ENCODE measurements at places on chromosomes 16 and 17.

DNA sequence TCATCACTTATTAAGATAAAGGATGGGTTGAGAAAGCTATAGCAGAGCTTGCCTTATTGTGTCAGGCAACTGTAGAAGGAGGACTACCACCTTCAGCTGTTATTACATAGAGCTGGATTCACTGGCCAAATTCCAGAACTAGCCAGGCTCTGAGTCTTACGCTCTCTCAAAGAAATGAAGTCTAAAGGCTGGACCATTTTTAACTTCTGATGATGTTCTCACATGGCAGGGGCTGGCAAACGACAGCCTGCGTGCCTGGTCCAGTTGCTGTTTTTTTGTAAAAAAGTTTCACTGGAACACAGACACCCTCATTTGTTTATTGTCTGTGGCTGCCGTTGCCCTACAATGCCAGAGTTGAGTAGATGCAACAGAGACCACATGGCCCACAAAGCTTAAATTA lies 21.2 kb downstream of the TRAF4 start:
- DNase-seq = no peak

- DNase-seq = no peak
These were observed 60.6 kb downstream of the XPO6 start for GRCh38 chr16:28151180-28151579.

DNA sequence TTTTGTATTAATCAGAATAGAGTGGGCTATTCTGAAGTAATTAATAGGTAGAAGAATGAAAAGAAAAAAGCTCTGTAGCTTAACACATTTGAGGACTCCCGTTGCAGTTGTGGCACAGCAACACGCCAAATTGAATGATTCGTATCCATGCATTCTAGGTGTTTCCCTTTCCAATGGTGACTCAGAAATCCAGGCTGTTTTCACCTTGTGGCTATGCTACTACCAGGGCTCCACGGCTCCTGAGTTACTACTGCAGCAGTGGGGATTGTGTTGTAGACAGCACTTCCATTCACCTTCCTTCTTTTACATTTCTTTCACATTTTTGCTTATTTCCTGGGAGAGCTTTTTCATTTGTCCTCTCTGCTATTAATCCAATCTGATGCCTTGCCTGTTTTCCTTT lies 1616.4 kb downstream of the CDH8 start:
- no peak for DNase-seq

DNA sequence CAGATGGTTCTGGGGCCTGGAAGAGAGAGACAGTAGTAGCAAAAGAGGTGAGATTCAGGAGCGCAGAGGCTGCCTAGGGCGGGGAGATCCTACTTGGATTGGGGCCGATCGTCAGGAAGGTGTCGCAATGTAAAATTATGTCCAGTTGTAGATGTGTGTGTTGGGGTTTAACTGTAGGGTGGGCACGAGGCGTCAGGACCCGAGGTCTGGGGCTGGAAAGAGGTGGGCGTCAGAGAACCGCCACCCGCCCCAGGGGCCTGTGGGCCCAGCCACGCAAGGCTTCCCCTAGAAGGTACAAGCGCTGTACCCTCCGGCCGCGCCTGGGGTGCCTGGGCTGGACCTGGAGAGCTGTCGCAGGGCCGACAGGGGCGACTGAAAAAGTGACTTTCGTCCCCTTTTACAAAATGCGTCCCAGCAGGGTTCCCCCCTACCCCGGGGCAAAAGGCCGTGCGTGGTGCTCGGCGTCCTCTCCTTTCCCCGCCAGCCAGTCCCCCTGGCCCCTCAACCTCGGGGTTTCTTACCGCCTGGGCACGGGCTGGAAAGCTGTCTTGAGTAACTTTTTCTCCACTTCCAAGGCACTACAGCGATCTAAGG lies 2.8 kb downstream of the IRX3 start:
- DNase-seq = no peak

DNA sequence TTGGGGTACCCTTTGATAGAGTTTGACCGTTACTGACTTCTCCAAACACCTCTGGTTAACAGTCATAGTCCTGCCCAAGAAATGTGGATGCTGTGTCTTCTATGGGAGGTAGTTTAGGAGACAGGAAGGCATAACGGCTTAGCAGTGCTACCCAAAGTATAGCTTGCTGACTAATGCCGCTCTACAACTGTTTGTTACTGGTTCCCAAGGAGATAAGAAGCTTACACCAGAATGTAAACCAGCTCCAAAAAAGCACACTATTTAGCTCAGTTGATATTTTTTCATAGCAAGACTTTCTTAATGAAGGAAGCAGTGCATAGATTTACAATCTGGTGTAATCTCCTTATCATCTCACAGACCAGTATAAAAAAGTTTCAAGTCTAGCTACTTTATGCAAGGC lies 95.7 kb downstream of the HS3ST3B1 start:
- DNase-seq = peak; percentile 29

GRCh38 chr16:75011634-75012307 lies 12.9 kb downstream of the ZNRF1 start:
- DNase-seq = peak; percentile 10

DNA sequence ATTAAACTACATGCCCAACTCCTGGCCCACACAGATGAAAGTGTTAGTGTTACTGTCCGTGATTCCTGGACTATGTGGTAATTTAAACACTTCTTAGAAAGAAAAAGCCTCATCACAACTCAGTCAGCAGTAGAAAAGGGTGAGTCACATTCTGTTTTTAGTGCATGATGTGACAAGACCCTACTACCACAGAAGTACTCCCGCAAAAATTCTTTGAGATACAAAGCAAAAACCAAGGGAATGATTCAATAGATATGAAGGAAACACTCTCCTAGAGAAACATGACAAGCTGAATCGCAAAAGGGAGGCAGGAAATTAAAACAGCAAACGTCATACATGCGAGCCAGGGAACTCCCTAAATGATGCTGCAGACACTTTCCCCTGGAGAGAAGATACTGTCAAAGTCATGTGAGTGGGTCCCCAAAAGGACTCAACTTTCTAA lies 14.4 kb downstream of the SNN start:
- no peak for DNase-seq

DNA sequence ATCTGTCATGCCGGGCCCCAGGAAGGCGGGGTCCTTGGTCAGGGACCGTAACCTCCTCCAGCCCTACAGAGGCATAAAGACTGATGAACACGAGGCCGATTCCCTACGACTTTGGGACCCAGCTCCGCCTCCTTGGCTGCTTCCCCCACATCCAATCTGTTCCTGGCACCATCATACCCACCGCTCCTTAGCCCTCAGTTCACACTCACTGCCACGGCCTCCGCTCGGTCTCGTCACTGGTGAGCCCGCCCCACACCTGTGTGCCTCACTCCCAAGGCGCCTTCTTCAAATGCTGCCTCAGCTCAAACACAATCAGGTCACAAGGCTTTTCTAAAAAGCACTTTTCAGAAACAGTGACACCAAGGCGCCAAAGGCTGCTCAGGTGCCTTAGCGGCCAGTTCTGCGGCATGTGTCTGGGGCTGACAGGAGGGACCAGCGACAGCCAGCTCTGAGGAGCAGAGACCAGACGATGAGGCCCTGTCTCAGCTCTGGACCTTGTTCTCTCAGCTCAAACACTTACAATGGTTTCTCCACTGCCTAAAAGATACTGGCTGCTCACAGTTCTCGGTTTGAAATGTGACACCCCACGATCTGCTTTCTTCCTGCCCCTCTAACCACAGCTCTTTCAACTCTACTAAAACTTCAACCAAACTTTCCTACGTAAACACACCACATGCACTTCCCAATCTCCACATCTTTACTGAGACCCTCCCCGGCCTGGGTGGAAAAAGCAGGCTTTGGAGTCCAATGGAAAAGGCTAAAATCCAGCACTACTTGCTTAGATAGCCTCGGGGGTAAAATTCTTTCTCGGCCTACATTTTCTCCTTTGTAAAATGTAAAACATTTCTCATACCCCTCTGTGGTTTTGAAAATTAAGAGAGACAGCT lies 33.2 kb downstream of the CYB5D2 start:
- DNase-seq = peak; percentile 14

GRCh38 chr16:4780235-4780634 lies 7.9 kb downstream of the SEPTIN12 start:
- DNase-seq = no peak

- no peak for DNase-seq
These were observed 406.2 kb downstream of the CDH11 start for GRCh38 chr16:64715624-64716023.

GRCh38 chr16:28186752-28187151 lies 25.0 kb downstream of the XPO6 start:
- DNase-seq = no peak

GRCh38 chr17:77437747-77438146 lies 297.0 kb downstream of the SEC14L1 start:
- DNase-seq = no peak

DNA sequence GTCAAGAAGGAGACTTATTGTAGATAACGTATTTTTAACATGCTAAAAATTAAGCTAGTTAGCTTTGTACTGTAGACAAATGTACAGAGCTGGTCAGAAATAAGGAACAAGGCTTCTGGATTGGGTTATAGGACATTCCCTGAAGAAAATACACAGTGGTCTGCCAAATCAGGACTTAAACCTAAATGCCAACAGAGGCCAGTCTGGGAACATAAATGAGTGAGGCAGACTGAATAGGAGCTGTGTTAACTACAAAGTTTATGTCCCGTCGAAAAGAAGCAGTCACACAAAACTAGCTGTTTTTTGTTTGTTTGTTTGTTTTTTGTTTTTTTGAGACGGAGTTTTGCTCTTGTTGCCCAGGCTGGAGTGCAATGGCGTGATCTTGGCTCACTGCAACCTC lies 120.4 kb upstream of the C17orf78 start:
- DNase-seq = peak; percentile 5

GRCh38 chr17:39653662-39654331 lies 11.4 kb upstream of the TCAP start:
- peak; percentile 57 for DNase-seq

DNA sequence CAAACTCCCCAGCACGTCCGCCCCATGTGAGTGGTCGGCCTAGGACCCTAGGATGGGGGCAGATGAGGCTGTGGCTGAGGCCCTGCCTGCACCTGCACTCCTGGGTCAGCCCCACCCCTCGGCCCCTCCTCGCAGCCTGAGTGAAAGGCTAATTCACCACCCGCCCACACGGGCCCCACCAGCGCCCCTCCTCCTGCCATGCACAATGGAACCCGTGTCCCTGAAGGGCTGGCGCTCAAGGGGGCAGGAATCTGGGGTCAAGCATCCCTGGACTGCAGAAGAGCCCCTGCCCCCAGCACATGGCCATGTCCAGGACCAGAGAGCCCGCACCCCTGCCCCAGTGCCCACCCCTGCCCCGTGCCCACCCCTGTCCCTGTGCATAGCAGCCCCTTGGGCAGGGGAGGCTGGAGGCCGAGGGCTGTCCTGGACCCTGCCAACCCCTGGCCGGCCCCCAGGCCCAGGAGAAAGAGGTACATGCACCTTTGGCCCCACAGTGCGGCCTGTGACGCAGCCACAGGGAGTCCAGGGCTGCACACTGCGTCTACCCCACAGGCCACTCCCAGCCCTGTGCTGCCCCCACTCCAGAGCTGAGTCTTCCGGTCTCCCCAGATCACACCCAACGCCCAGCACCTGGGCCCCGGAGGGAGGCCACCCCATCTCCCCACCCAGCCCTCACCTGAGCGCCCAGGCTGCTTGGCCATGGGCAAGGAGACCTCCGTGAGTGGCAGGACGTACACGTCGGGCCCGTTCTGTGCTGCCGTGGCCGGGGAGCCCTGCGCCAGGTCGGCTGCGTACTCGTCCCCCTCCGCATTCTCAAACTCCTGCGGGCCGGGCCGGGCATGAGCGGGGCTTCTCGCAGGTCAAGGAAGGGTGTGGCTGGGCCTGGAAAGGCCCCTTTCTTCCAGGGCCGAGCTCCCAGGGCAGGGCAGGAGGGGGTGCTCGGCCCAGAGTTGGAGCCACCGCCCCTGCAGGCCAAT lies 34.6 kb upstream of the PVALEF start:
- no peak for DNase-seq

GRCh38 chr16:68529931-68530701 lies 9.0 kb upstream of the ZFP90 start:
- peak; percentile 93 for DNase-seq

- DNase-seq = no peak
These were observed 459 bp upstream of the MARCHF10 start for GRCh38 chr17:62808576-62808970.

DNA sequence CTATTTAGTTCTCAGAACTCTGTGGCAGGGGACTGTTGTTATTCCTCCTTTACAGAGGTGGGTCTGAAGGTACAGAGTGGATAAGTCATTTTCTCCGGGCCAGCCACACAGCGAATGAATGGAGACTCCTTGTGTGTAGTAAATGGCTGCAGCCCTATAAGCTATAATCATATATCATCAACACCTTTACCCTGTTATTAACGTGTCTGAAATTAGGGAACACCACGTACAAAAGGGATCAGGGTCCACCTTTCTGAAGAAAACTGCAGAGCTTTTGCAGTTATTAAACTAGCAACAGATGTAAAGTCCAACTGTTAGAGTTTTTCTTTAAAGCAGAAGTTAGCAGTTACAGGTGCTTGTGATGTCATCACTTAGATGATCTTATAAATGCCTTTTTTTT lies 696.7 kb downstream of the MAF start:
- DNase-seq = no peak

GRCh38 chr16:87098976-87099720 lies 218.0 kb downstream of the C16orf95 start:
- DNase-seq = peak; percentile 22

- no peak for DNase-seq
These were observed 11.6 kb upstream of the CBFB start for GRCh38 chr16:67017421-67017750.

DNA sequence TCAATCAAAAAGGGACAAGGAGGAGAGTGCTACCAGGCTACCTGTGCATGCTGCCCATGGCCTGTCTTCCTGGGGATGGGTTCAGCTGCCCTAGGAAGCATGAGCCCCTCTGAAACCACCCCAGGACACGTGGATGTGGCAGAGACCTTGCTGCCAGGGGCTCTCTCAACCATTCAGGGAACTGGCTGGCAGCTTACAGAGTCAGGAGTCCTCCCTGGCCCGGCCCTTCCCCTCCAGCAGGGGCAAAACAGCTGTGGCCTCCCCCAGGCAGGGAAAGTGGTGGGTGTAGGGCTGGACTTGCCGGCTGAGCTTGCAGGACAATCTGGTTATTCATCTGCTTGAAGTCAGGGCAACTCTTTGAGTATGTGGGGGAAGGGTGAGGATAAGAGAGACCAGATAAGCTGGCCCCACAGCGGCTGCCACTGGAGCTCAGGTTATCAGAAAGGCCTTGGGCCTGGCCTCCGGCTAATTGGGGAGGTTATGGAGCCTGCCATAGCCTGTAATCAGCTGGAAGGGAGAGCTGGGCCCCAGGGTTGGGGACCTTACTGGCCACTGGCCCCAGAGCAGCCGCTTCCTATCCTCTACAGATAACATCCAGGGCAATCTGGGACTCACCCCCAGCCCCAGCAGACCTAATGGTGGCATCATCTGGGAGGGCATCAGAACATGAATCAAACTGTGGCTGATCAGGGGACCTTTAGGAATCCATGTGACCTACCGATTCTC lies 5.6 kb upstream of the TBX2 start:
- no peak for DNase-seq

DNA sequence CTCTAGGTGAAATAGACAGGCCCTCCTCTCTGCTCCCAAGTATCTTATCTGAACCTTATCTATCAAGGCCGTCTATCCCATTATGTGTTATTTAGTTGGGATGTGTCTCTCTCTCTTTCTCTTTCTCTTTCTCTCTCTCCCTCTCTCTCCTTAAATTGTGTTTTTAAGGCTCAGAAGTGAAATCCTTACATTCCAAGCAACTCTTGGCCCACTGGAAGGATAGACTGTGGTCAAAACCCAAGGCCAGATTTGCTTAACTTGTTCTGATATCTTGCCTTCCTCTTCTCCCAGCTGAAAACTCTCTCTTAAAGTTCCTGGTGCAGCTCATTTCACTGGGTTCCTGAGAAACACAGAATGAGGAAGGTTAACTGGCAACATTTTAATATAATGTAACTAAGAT lies 14.7 kb downstream of the CDRT4 start:
- no peak for DNase-seq

- no peak for DNase-seq
These were observed 6.4 kb downstream of the CBFB start for GRCh38 chr16:67035364-67035763.

Data from tongue (tissue), 3 donors.